GM23248 (cell line): ENCODE measurements at places on chromosomes 1 and 21. TPM values are rescaled to one million over a fixed set of nuclear protein-coding genes. Genes with fewer than 3 reads are reported as not detected.

MAB21L3 gene
- 2.7 TPM in 1 of 2 replicates, not detected in the other for total RNA-seq

KLHDC7A gene
- not detected in 2 replicates for total RNA-seq

LCE1C gene
- total RNA-seq = not detected in 2 replicates

TRNP1 gene
- total RNA-seq = 311 and 327 TPM in 2 replicates

RAP1GAP gene
- 0.97 TPM in 1 of 2 replicates, not detected in the other for total RNA-seq

- peak; percentile 83 for DNase-seq
These were observed 2.2 kb downstream of the CAMK1G start for GRCh38 chr1:209585672-209586071.

DNA sequence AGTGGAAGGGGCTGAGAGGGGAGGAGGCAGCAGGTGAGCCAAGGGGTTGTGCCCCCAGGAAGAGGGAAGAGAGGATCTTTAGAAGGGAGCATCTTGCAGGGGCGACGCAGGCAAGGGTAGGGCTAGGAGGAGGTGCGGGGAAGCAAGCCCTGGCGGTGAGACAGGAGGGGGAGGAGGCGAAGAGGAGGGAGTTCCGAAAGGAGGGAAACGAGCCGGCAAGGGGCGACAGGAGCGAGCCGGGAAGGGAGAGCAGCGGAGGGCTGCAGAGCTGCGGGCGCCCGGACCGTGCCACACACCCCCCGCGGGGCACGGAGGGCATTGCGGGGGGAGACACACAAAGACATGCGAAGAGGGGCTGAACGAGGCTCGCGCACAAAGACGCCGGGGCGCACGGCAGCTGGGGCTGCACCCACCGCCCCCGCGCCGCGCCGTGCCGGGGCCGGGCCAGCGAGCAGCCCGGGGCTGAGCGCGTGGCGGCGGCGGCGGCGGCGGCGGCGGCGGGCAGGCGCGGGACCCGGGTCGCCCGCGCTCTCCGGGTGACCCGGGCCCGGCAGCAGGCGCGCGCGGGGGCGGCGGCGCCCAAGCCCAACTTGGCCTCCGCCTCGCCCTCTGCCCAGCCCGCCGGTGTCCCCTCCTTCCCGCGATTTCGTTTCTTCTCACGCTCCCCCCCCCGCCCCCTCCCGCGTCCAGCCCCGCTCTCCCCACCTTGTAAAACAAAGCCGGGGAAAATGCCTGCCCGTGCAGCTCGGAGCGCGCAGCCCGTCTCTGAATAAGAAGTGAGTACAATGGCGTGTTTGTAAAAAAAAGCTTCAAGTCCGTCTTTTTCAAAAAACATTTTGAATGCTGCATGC lies at the start of gene KCNK2:
KCNK2 (plus strand) TSS at position 206 of the 851 bp plus-strand sequence. CDS start 649 bp downstream, outside the sequence.
- DNase-seq = peak; percentile 78

GRCh38 chr1:150072959-150073358 lies 5.4 kb downstream of the VPS45 start:
- DNase-seq = peak; percentile 65

- peak; percentile 84 for DNase-seq
These were observed 5.0 kb downstream of the KDM5B start for GRCh38 chr1:202802998-202803932.

- DNase-seq = no peak
These were observed 79.1 kb upstream of the VAMP3 start for GRCh38 chr1:7692005-7692404.

- DNase-seq = no peak
These were observed 221.7 kb downstream of the C1orf94 start for GRCh38 chr1:34398241-34398915.

- DNase-seq = no peak
These were observed 21.8 kb downstream of the PROX1 start for GRCh38 chr1:214009423-214010196.

DNA sequence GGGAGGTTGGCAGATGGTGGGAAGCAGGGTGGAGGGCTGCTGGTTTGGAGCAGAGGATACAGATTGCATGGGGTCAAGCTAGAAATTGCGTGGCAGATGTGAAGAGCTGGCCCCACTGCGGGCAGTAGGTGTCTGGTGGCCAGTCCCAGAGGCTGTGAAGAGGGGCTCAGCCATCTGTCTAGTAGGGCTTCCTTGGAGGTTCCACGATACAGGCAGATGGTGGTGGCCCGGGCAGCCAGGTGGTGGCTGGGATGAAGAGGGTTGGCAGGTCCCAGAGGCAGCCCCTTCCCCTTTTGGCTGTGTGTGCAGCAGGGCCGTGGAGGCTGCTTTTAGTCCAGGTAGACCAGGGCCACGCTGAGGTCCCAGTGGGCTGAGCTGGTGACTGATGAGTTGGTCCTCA lies 16.6 kb downstream of the PSEN2 start:
- DNase-seq = no peak
